ENCODE measurements at places on chromosomes 3 and 15.

DNA sequence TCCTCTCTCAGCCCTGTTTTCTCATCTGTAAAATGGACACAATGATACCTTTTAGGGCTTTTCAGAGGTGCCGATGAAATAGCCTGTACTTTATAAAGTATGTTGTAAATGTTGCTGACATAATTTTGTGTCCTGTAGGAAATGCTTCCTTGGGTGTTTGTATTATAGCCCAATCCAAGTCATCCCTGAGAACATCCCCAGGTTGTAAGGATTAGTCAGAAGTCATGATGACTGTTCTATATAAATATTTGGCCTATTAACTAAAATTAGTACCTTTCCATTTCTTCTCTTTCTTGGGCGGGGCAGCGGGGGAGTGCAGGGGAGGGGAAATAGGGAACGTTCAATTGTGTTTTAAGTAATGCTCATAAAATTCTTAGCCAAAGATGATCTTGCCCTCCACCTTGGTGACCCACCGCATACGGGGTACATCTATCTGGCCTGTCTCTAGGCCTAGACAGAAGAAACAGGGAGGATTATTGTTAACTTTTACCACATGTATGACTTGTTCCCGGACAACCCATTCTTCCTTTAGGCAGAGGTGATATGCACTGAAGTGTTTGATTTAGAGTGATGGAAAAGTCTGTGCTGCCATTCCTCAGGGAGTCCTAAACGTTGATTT is 120.7 kb downstream of the VGLL4 start:
- no peak for DNase-seq

DNA sequence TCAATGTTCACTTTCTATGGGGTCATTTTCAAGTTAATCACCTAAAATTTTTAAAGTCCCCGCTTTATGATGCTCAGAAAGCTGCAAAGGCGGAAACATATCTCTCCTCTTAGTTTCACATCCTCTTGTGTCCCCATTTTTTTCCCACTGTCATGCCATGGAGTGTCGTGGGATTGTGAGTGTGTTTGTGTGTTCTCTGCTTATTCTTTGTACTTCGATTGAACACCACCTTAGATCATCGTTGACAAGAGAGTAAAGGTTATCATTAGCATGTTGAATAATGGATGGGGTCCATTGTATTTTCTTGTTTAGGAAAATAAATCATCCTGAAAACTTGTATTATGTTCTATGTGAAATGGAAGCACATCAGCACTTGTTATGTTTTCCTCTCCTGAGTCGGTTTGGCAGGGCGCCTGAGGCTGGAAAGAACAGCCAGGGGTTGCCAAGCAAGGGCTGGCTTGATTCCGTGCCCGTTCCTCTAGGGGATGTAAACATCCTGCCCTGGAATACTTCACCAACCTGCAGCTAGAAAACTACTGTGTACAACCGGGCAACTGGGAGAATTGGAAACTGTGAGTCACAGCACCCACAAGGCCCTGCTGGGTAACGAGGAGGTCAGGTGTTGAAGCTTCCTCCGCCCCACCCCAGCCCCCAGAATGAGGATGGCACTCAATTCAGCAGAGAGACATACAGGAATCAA is 67.2 kb downstream of the EIF4E3 start:
- peak; percentile 71 for DNase-seq

- DNase-seq = no peak
These were observed 87.7 kb downstream of the LSM3 start for GRCh38 chr3:14266361-14266760.

DNA sequence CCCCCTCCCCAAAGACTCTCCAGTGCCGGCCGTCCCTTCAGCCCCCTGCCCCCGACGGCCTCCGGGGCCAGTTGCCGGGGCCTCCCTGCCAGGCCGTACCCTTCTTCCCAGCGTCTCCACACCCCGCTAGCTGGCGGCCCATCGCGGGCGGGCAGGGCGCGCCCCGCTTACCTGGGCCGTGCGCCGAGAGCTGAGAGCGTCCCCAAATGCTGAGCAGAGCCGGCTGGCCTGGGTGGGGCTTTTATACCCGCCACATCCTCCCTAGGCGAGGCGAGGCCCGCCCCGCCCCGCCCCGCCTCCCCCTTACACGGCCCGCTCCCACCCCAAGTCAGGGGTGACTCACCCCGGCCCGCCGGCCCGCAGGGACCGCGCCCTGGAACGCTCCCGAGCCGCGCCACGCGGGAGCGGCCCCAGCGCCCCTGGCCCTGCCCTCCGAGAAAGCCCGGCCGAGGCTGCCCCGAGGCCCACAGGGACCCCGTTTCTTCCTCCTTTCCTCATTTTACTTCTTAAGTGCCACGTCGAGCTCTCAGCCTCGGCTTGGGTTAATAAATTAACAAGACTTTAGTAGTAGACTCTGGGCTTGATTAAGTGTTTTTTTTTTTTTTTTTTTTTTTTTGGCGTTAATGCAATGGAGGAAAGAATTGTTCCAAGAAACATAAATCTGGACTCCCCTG is at the start of gene ANXA2:
ANXA2 (minus strand) TSS at position 215 of the 674 bp plus-strand sequence. CDS start 11,911 bp downstream, outside the sequence.
- peak; percentile 88 for DNase-seq

DNA sequence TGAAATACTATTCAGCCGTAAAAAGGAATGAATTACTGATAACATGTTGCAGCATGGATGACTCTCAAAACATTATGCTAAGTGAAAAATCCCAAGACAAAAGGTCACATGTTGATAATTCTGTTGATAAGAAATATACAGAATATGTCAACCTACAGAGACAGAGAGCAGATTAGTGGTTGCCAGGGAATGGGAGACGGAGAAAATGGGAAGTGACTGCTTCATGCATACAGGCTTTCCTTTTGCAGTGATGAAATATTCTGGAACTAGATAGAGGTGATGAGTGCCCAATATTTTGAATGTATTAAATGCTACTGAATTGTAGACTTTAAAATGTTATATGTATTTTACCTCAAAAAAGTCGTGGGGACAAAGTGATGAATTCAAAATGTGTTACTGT is 56.2 kb downstream of the ABHD2 start:
- no peak for DNase-seq

DNA sequence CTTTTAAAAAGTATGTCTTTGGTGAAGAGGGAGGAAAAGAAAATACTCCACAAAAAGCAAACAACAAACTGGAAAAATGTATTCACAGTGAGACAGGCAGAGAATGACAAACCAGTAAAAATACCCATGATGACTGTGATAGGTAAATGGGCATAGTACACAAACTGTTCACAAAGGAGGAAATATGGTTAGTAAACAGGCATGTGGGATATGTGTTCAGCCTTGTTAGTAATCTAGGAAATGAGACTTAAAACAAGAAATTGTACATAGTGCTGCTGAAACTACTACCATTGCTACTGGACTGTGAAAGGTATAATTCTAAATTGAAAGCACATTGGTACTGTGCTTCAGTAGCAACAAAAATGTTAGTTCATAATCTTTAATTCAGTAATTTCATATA is 50.1 kb downstream of the UBE2E2 start:
- DNase-seq = no peak

DNA sequence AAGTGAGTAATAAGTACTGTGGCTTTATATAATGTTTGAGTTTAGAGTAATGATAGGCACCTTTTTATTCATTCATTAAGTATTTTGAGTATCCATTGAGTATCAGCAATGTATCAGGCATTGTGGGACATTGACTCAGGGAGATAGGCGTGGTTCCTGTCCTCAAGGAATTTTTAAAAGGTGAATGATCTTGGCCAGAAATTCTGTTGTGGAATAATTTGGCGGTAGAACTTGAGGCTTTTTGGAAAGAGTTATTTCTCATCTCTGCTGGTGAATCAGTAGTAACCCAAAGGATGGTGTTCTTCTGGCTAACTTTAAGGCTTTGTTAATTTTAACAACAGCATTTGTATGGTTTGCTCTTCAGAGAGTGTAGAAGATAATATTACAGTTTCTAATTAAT is 2.0 kb downstream of the RAB7A start:
- DNase-seq = no peak

DNA sequence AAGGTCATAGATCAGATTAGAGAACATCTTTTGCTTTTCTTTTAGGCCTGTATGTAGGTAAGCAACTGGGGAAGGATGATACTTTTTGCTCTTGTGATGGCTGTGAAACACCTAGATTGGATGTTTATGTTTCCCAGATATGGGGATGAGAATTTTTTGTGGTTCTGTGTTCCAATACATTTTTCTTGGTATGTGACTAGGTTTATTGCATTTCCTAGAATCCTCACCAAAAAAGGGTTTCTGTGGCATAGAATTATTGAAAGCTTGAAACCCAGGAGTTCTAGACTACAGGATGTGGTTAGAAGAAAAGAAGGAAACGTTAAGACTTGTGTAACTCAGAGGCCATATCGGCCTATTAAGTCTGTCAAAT is 25.8 kb downstream of the OXNAD1 start:
- DNase-seq = no peak

DNA sequence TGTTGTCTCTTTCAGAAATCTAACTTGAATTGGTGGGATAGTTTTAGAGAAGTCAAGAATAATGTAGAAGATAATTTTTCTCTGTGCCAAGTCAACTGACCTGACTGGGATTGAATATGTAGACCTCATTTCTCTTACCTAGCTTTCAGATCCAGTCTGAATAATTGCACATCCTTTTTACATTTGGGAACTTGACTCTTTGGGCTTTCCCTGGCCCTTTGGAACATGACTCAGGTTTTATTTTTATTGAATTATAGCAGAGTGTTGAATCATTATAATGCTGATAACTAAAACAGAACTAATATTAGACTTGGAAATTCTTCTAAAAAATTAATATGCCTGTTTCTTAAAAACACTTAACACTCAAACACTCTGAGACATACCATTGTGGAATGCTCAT is 76.5 kb downstream of the PFN2 start:
- no peak for DNase-seq

All from right atrium auricular region (tissue), 2 donors.